A673 (cell line): ENCODE measurements at places on chromosomes 1 and 21.

GRCh38 chr1:225866061-225866837 is 15.9 kb downstream of the TMEM63A start:
- H3K4me3 ChIP-seq: no peak overlapping the region
- no peaks in the 10 kb centered on the region for H3K27me3 ChIP-seq
- H3K36me3 ChIP-seq: peaks cover 4% of the 10 kb centered on the region
- peak; percentile 70 for DNase-seq

GRCh38 chr1:39663559-39663958 is 8.3 kb downstream of the NT5C1A start:
- H3K36me3 ChIP-seq: no peaks in the 10 kb centered on the region
- H3K4me1 ChIP-seq: no peaks in the 10 kb centered on the region
- no peak overlapping the region for H3K27ac ChIP-seq
- H3K4me3 ChIP-seq: no peak overlapping the region
- no peak for DNase-seq
- H3K27me3 ChIP-seq: no peaks in the 10 kb centered on the region

DNA sequence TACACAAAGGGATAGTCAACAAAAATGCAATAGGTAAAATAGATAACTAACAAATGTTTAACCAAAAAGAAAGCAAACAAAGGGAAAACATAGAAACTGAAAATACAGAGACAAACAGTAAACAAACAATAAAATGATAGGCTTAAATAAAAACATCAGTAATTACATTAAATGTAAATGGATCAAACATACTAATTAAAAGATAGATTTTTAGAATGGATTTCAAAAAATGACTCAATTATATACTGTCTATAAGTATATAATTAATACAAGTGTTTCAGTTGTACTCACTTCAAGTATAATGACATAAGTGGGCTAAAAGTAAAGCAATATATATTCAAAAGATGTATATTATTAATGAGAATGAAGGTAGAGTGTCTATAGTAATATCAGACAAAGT is 101.1 kb downstream of the MRPS6 start:
- no peaks in the 10 kb centered on the region for H3K4me1 ChIP-seq
- H3K27me3 ChIP-seq: no peaks in the 10 kb centered on the region
- H3K36me3 ChIP-seq: no peaks in the 10 kb centered on the region

DNA sequence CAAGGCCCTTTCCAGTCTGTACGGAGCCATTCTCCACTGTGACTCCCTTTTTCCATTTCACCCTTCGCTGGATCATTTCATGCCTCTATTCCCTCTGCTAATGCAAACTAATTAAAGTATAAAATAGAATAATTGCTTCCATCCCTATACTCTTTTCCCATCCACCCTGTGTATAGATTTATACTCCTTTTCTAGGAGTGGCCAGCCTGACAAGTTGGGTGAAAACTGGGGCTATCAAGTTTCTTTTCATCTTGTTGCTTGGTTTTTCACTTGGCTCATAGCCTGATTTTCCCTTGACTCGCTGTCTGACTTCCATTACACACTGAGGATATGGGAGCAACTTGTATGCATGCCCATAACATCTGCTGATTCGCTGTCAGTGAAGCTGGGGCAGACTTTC is 107.0 kb downstream of the PLXNA2 start:
- no peaks in the 10 kb centered on the region for H3K27me3 ChIP-seq
- no peaks in the 10 kb centered on the region for H3K4me1 ChIP-seq
- DNase-seq: peak; percentile 18
- no peaks in the 10 kb centered on the region for H3K36me3 ChIP-seq
- H3K4me3 ChIP-seq: no peak overlapping the region
